ENCODE measurements at places on chromosomes 13 and 19.

GRCh38 chr19:1968279-1969175 lies 27.6 kb downstream of the CSNK1G2 start:
- no peak for DNase-seq

DNA sequence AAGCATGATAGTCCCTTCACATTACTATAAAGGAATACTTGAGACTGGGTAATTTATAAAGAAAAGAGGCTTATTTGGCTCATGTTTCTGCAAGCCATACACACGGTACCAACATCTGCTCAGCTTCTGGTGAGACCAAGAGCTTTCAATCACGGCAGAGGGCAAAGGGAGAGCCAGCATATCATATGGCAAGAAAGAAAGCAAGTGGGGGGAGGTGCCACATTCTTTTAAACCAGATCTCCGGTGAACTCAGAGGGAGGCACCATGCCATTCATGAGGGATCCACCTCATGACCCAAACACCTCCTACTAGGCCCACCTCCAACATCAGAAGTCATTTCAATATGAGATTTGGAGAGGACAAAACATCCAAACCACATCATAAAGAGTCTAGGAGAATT lies 20.3 kb downstream of the XPO4 start:
- DNase-seq: no peak

DNA sequence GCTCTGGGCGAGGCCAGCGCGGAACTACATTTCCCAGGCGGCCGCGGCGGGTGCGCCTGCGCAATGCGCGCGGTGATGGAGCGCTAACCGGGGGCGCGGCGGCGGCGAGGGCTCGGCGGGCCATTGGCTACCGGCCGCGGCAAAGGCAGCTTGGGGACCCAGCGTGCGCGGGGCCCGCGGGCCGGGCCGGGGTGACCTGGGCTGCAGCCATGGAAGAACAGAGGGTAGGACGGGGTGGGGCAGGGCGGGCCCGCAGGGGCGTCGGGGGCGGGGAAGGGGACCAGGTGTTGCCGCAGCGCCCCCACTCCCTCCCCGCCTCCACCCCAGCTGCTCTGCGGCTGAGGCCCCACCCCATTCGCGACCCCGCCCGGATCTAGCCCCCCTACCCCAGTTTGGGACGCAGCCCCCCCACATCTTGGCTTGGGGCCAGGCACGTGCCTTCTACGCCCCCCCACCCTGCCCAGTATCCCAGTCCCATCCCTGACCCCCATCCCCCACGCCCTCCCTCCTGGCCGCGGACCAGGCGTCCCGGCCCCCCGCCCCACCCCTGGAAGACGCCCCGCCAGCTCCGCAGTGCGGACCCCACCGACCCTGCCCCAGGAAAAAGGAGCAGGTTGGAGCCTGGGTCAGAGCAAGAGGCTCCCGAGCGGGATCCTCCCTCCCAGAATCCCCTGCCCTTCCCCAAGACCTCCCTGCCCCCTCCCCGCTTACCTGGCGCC lies at the start of gene FSD1:
Gene FSD1, plus strand, starts transcription at position 61 of the 719 bp plus-strand sequence. Its CDS starts 149 bp downstream, at position 210.
- DNase-seq: no peak

GRCh38 chr19:30374865-30375552 lies 2.8 kb downstream of the ZNF536 start:
- DNase-seq: no peak

All from mucosa of gallbladder (tissue), 1 donor.